ENCODE measurements at places on chromosomes 11 and 22.

DNA sequence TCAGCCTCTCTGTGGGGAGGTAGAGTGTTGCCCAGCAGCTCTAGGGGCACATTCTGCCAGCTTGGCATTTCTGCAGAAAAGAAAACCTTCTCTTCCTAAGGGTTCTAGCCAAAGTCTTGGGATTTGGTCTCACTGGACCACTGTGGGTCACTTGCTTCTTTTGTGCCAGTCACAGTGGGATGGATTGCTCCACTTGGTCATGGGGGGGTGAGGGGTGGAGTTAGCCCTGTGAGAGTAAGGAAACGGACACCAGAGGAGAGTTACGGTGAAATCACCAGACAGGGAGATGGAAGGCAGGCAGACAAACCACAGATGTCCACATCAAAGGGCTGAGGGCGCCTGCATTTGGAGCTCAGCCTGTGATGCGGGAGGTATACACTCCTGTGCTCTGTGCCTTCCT is 10.8 kb downstream of the SGSM1 start:
- DNase-seq, result no peak

- DNase-seq, result no peak
Measured at GRCh38 chr11:134815404-134815803, 403.4 kb upstream of the B3GAT1 start.

- DNase-seq, result no peak
Measured at GRCh38 chr22:43734370-43735150, 77.5 kb downstream of the EFCAB6 start.

DNA sequence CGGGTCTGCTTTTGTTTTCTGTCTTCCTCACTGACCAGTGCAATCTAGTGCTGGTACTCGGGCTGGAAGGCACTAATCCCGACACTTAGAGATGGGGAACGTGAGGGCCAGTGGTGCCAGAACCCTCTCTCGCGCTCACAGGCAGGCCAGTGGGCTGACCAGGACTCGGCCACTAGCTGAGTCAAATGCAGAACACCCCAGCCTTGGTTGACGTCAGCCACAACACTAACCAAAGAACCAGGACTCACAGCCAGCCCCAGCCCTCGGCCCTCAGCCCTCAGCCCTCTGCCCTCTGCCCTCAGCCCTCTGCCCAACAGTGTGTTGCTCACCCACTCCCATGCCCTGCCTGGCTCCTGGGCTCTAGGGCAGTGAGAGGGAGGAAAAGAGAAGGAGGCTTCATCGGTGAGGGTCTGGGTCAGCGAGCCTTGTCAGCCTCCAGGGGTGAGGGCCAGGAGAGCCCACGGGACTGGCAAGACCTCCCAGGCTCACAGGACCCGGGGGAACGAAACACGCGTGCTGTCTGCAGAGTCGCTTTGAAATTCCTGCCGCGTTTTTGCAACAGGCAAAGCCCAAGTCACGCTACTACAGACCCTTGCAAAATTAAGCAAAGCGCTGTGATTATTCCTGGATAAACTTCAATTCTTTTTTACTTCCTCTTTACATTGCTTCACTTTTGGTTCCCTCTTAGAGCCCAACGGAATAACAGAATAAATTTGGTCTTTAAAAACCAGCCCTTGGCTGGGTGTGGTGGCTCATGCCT is 27.5 kb downstream of the KIAA0930 start:
- peak; percentile 73 for DNase-seq

DNA sequence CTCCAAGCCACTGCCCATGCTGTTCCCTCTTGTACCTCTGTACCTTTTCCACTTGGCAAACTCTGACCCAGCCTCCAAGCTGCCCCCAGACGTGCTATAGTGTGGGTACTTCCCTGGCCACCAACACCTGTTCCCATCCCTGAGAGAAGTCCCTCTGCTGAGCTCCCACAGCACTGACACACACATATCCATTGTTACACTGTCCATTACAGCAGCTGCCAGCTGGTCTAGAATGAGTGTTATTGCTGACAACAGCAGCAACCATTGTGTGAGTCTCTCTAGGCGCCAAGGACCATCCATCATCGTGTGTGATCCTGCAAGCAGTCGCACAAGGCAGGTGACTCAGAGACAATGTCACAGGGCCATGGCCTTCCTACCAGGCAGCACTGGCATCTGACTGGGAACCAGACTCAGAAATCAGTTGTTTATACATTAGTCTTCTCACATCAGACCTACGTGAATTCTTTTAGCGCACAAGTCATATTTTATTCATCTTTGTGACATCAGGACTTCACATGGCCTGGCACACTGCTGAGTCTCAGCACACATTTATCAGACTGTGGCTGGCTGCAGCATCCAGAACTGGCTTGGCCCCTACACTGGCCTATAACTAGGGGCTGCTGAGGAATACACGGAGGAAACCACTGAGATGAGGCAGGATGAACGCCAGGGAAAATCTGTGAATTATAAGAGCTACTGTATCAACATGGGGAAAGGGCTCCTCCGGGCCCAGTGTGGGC is 56.4 kb downstream of the SGSM3 start:
- DNase-seq, result no peak

DNA sequence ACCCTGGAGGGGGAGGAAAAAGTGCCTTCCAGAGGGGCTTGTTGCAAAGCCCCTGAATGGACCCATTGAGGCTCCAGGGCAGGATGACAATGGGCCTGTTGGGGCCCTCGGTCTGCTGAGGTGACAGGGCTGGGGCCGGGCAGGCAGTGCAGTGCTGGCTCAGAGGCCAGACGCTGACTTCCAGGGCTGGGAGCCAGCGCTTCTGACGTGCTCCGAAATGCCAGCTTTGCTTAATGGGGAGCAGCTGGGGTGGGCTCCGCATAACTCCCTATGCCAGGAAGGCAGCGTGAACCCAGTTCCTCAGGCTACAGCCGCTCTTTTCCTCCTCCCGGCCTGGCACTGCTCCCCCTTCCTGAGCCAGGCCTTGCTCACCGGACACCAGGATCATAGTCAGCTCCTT is 17.7 kb downstream of the NAV2 start:
- peak; percentile 60 for DNase-seq

- peak; percentile 30 for DNase-seq
Measured at GRCh38 chr11:114774599-114775361, 96.5 kb downstream of the NXPE2 start.

- DNase-seq, result peak; percentile 66
Measured at GRCh38 chr22:46070803-46071450, 79.4 kb upstream of the PPARA start.

- DNase-seq, result peak; percentile 47
Measured at GRCh38 chr22:22752556-22753477, 108.4 kb downstream of the GGTLC2 start.

- DNase-seq, result peak; percentile 48
Measured at GRCh38 chr11:122100037-122100755, 15.8 kb downstream of the BLID start.

- DNase-seq, result no peak
Measured at GRCh38 chr11:46615756-46616155, 1.3 kb downstream of the HARBI1 start.

- DNase-seq, result no peak
Measured at GRCh38 chr22:37331034-37331428, 48.7 kb downstream of the CYTH4 start.

- no peak for DNase-seq
Measured at GRCh38 chr22:33654173-33654895, 265.9 kb downstream of the LARGE1 start.

DNA sequence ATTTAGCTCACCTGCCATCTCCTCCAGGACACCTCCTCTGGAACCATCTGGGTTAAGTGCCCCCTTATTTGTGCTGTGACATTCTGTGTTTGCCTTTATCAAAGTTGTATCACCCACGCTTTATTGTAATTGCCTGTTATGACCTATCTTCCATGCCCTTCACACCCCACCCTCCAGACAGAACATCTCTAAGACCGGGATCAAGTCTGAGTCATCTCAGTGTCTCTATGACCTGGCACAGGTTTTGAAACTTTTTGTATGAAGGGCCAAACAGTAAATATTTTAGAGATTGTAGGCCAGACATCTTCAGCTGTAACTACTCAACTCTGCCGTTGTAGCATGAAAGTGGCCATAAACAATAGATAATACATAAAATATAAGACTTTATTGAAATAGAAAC is 161.8 kb downstream of the SPON1 start:
- no peak for DNase-seq

- peak; percentile 82 for DNase-seq
Measured at GRCh38 chr11:100687054-100687629, at the start of gene ARHGAP42. Gene ARHGAP42, plus strand, starts transcription at chr11:100687288. Its CDS starts 391 bp downstream, at chr11:100687679.

DNA sequence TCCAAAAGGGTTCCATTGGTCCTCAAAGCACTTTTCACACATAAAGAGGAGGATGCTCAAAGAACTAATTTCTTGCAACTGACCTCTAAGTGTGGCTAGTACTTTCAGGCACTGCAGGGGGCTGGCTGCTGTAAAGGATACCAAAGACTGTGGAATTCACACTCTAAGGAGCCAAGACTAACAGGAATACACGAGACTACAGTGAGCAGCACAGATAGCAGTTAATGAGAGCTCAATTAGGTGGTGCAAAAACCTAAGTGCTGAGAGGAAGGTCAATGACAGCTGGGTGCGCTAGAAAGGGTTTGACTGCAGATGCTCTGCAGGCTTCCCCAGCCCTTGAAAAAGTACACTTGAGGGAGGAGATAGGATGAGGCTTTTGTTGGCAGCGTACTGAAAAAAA is 124.3 kb upstream of the NTM start:
- no peak for DNase-seq

Data from left cardiac atrium (tissue), 4 donors.